ENCODE measurements at places on chromosomes 11 and 22.
A peak's percentile ranks its signal among the peaks of the same experiment; 100 is the strongest.

GRCh38 chr11:19880088-19880345 lies 167.4 kb downstream of the NAV2 start:
- DNase-seq: no peak

GRCh38 chr22:32430352-32430751 lies 18.3 kb upstream of the RTCB start:
- no peak for DNase-seq

DNA sequence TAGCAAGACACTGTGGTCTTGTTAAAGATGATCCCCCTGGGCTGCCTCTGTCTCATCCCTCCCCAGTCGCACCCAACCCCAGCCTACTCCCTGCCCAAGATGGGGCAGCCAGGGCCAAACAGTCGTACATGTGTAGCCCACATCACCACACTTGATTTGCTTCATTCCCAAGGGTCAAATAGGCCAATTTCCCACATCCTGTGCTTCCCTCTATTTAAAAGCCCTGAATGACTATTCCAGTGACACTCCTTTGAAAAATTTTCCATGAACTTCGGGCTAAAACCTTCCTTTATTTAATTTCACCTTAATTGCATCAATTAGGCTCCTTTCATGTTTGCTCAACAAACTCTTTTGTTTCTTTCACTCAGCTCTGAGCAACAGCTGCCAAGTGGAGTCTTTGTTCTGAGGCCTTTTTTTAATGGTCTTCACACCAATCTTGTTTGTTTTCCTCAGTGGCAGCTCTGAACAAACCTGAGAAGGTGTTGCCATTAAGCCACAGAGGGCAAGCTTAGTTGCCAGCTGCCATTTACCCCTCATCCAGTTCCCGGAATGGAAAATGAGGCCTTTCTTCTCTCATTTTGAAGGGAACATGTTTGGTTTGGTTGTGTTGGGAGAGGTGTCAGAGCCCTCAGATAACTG lies 126.9 kb downstream of the APIP start:
- DNase-seq: no peak

GRCh38 chr11:92136797-92137196 lies 87.8 kb upstream of the FAT3 start:
- DNase-seq: no peak

DNA sequence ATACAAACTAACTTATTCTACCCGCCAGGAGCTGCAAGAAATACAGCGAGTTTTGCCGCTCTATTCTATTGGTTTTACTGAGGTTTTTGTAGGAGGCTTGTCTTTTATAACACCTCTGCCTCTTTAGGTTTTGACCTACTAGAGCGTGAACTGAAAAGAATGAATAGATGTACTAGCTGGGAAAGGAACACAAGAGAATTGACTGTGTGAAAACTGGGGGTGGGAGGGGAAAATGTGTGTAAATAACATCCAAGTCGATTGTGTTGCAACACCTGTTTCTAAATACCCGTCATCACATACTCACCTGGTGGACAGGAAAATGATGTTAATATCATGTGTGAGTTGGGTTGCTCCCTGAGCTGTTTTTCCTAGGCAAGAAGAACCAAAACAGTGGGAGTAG lies 12.9 kb upstream of the JHY start:
- DNase-seq: no peak

GRCh38 chr22:38762551-38762983 lies 6.8 kb upstream of the SUN2 start:
- no peak for DNase-seq

DNA sequence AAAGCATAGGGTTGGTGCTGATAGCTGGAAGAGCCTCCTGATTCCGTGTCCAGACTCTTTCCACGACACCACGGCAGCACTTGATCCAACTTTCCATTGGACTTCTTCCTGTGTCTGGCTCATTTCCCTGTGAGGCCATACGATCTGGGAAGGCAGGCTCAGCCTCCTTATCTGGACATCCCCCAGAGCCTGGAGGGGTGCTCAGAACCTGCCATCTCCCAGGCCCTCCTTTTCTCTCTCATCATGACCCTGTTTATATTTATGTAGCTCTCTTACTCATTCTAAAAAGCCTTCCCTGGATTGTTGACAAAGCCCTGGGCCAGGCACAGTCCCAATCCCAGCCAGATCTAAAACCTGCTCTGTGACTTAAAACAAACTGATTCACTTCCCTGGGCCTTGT lies 7.8 kb upstream of the BCL9L start:
- DNase-seq: no peak

DNA sequence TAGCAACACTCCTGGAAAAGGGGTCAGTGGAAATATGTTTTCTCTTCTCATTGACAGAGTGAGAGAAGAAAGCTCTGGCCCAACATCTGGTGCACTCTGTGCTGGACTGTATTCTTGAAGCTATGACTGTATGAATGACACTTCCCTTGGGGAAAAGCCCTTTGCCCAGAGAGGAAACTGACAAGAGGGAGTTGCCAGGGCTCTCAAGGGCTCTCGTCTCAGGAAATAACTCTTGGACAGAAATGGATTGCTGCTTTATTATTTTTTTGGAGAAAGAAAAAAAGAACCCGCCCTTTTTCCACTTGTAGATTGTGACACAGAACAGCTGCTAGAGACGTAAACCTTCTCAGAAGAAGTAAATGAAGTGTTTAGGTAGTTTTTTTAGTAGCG lies 11.4 kb downstream of the ETS1 start:
- DNase-seq: no peak

GRCh38 chr22:36590441-36591056 lies 61.6 kb upstream of the EIF3D start:
- DNase-seq: no peak

- DNase-seq: no peak
Observed at GRCh38 chr11:134266440-134266839, 9.7 kb upstream of the GLB1L3 start.

GRCh38 chr11:67656278-67656922 lies 5.9 kb upstream of the ACY3 start:
- DNase-seq: no peak

- DNase-seq: no peak
Observed at GRCh38 chr11:126575849-126576248, 220.4 kb downstream of the ST3GAL4 start.

DNA sequence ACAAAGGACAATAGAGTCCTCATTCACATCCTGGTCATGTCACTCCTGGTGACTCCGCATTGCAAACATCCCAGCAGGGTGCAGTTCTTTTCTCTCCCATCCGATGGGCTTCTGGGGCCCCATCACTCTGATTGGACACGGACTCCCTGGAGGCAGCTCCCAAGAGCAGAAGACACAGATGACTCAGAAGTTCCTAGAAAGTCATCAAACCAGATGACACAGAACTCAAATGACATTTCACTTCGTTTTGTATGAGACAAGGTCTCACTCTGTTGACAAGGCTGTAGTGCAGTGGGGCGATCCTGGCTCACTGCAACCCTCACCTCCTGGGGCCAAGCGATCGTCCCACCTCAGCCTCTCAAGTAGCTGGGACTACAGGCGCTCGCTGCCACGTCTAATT lies 33.2 kb downstream of the ZNF195 start:
- no peak for DNase-seq

- DNase-seq: no peak
Observed at GRCh38 chr11:107561688-107562087, 3.8 kb downstream of the ALKBH8 start.

- DNase-seq: no peak
Observed at GRCh38 chr11:105732611-105733010, 122.7 kb downstream of the GRIA4 start.

DNA sequence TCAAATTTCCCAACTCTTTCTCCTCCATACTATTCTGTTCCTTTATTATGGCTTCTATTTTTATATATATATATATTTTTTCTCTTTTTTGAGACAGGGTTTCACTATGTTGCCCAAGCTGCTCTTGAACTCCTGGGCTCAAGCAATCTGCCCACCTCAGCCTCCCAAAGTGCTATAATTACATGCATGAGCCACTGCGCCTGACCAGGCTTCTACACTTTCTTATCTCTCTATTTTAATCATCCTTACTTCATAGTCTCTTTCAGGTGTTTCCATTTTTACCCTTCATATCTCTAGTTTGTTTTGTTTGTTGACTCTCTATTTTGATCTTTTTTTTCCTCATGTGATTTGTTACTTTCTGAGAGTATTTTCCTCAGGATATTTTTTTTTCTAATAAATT lies 19.8 kb downstream of the GVQW3 start:
- no peak for DNase-seq

GRCh38 chr11:58637371-58637770 lies 14.9 kb downstream of the CNTF start:
- DNase-seq: no peak

GRCh38 chr22:37239336-37240239 lies 4.5 kb downstream of the RAC2 start:
- DNase-seq: peak; percentile 38

DNA sequence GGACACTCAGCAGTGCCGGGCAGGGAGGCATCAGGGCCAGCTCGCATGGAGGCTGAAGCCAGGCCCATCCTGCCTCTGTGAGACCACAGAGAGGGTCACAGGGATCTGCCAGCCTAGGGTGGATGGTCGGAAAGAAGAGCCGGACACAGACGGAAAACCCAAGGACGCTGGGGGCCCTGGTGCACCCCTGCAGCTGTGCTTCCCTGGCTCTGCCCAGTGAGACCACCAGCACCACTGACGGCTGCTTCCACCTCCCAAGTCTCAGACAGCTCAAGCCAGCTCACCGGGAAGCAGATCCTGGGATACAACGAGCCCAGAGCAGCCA lies 42.2 kb downstream of the SHISAL1 start:
- DNase-seq: no peak

DNA sequence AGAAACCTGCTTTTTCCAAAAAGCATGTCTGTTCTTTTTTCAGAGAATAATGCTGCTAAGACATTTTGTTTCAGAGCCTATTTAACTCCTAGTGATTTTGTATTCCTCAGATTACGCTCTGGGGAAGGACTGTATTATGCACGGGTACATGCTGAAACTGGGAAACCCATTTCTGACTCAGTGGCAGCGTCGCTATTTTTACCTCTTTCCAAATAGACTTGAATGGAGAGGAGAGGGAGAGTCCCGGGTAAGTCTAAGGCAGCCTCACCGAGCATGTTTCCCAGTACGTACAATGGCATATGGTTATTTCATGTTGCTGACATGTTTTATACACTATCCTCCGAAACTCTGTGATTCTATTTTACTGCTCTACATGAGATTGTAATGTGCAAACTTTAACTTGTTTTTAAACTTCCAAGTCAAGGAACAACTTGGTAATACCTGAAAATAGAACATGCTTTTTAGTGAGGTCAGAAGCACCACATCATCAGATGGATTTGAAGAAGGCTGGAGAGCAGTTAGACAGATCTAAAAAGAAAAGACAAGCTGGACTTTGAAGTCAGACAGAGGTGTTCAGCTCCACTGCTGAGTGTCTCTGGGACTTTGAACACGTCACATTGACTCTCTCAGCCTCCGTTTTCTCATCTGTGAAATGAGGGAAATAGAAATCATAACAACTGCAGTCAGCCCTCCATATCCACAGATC lies 23.7 kb upstream of the MYO18B start:
- no peak for DNase-seq

DNA sequence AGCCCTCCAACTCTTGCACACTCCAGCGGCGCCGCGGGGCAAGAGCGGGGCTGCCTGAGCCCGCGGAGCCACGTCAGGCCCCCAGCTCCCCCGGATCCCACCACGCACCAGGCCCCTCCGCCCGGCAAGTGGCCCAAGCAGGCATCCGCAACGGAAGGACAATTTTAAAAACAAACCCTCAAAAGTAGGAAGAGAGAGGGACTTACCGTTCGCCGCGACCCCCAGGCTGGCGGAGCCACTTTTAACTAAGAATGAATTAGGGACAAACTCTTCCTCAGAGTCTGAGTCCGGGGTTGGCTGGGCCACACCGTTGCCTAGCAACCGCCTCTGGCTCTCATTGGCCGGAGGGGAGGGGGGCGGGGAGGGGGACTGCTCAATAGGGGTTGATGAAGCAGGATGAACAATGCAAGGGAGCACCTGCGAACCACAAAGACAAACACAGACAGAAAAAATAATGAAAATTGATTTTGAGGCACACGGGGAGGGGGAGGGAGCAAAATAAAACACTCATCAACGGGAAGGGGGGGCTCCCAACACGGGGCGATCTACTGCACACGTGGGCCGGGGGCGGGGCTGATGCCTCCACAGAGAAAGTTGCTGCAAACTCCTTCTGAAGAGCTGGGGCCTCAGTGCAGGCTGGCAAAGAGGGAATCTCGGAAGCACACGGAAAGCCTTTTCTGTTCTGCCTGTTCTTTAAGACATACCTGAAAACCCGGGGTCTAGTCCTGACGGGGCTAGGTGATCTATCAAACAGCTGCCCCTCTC lies 387.5 kb upstream of the NARS2 start:
- DNase-seq: no peak

- DNase-seq: no peak
Observed at GRCh38 chr11:118068206-118068944, 8.5 kb upstream of the TMPRSS4 start.

DNA sequence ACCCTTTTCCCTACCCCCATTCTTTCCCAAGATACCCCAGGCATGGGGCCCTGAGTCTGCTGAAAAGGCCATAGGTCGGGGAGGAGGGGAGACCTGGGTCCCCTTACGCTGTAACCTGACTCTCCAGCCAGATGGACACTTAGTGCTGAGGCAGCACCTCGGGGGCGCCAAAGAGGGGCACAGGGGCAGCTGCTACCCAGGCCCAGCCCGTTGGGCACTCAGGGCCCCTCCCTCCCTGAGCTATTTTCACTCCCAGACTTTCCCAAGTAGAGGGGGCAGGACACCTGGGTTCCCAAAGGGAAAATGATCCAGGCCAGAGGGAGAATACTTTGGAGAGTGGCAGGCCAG lies 933 bp downstream of the ACTN3 start:
- DNase-seq: no peak

GRCh38 chr11:117823294-117823945 lies 1.1 kb downstream of the FXYD2 start:
- DNase-seq: peak; percentile 47

- no peak for DNase-seq
Observed at GRCh38 chr22:26318975-26319374, 110.1 kb upstream of the ASPHD2 start.

DNA sequence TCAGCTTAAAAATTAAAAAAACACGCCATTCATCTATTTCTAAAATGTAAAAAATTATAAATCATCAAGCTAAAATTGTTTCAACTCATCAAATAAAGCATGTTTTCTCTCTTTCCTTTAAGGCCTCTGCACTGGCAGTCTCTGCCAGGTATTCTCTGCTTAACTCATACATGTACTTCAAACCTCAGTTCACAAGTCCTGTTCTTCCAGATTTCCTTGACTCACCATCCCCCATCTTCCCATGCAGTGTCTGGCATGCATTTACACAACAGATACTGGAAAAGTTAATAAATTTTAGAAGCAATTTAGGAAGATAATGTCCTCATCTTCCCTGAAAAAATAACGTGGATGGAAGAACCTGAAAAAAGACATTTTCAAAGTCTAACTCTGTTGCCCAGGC lies 32.5 kb downstream of the CSTF3 start:
- no peak for DNase-seq

DNA sequence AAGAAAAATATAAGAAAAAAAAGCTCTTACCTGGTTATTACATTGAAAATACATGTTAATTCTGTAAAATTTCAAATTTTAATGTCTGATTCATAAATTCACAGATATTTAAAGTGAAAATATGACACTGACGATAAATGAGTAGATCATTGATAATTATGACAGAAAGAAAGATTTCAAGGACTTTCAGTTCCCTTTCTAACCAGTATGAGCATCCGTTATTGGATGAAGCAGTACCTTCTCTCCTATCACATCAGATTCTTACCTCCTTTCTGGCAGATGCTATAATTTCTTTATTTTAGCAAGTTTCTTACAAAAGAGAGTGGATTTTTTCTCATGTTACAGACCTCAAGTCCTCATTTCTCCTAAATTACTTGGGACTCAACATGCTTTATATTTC lies 847.3 kb downstream of the JRKL start:
- no peak for DNase-seq

Data from Peyer's patch (tissue), 4 donors.